ENCODE measurements at places on chromosomes 2 and 18.
A peak's percentile ranks its signal among the peaks of the same experiment; 100 is the strongest.

- DNase-seq = no peak
Measured at GRCh38 chr18:79790996-79791972, 6.5 kb upstream of the KCNG2 start.

DNA sequence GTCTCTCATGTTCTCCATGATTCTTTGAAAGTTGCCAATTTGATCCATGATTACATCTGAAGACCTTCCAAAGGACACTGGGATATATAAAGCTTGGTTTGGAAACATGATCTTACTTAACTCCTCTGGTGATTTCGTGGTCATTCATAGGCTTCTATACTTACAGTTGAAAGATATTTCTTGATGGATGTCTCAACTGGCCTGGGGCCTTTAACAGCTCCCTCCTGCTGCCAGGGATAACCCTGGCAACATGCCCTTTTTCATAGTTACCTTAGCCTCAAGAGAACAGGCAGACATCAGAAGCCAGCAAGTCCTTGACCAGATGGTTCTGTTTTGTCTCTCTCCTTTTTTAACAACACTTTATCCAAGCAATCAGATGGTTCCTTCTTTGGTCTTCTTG is 23.5 kb upstream of the MFF start:
- DNase-seq = no peak

DNA sequence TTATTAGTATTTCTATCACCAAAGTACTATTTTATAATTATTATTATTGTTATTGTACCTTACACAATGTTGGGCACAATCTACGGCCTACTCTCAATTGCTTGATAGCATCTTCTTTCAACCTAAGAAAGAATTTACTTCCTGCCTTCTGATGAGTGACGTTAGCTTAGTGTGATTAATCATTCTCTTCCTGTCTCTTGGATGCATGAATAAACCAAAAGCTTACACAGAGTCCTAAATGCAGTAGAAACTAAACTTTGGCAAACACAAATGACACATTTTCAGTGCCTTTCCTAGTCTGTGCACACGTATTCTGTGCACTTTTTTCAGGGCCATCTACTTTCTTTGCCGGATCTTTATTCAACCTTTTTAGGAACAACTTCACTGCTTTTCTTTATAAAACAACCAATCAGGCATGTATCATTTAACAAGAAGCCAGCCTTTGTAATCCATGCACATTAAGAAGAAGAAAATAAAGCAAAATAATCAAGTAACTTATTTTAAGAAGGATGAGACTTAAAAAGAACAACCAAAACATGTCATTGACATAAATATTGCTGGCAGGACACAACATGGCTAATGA is 19.1 kb downstream of the TRAK2 start:
- DNase-seq = no peak

- DNase-seq = no peak
Measured at GRCh38 chr2:73104933-73105332, 7.8 kb downstream of the RAB11FIP5 start.

DNA sequence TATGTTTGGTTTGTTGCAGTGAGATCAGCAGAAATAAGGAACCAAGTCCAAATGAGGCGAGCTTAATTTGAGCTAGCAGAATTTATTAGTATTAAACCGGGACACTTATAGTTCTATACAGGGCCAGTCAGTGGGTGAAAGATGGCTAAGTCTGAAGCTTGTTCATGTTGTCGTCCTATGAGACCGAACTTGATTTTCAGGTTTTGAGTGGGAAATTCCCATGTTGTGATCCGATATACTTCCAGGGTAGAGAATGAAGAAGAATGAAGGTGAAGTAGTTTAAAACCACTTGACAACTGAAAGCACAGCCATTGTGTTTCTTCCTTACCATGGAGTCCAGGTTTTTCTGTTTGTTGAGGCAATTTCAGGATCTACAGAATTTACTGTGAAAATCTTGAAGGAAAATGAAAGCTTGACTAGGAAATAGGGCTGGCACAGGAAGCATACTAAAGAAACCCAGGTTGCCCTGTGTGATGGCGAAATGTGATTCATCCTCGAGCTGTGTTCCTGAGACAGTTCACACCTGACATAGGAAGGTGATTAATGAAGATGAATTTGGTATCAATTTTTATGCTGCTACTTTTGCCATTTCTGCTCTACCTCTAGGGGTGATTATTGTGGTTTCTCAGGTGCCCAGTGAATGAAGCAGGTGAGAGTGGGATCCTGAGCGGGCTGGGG is 37.6 kb upstream of the MGAT5 start:
- DNase-seq = no peak

GRCh38 chr2:24863641-24864040 is 56.4 kb downstream of the ADCY3 start:
- no peak for DNase-seq

GRCh38 chr2:74566754-74567085 is 12.2 kb downstream of the DOK1 start:
- no peak for DNase-seq

- no peak for DNase-seq
Measured at GRCh38 chr18:23592911-23593310, 6.6 kb upstream of the NPC1 start.

GRCh38 chr2:24919037-24919505 is 966 bp downstream of the ADCY3 start:
- peak; percentile 46 for DNase-seq

GRCh38 chr2:220076734-220077133 is 449.3 kb downstream of the SLC4A3 start:
- DNase-seq = no peak

DNA sequence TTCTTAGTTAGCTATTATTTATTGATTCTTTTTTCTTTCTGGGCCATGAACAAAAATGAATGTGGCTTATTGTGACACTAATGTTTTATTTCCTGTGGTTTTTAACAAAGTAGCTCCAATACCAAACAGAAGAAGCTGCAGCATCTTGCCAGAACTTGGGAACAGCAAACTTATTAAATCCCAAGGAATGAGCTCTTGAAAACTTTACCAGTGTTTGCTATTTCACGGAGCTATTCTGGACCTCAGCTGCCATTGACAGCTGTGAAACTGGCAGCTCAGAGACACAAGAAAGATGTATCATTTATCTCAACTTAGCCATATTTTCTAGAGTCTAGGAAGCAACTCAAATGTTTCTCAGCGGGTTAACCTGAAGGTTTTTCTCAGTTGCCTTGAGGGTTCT is 91.0 kb upstream of the NEUROD1 start:
- DNase-seq = no peak

- DNase-seq = no peak
Measured at GRCh38 chr2:99701503-99701902, 211.7 kb upstream of the REV1 start.

DNA sequence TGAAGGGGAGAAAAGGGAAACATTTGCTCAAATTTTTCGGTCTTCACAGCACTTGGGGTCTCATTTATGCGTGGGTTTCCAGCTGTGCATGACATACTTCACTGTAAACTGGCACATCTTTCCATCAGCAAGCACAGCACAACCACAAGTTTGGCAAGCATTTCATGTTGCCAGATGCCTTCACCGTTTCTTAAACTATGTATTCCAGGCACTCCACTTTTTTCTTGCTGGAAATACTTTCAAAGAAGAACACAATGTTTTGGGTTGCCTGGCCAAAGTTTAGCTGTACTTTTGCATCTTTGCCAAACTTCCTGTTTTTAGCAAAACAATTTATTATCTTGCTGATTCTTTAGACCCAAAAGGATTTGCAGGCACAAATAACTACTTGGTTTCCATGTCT is 194.6 kb upstream of the MEIS1 start:
- no peak for DNase-seq

- no peak for DNase-seq
Measured at GRCh38 chr2:8626572-8626971, 55.3 kb upstream of the ID2 start.

DNA sequence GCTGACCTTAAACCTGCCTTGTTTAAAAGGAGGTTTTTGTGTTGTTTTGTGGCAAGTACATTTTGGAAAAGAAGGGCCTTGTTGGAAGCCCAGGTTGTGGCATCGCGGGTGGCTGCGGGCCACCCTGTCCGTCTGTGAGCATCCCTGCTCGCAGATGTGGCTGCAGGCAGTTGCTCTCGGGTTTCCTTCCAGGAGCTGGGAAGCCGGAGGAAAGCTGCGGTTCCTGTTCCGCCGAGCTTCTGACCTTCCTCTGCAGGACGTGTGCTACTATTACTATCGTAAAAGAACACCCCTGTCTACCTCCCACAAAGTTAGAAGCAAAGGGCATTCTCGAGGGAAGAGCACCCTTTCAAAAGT is 766 bp downstream of the MFF start:
- no peak for DNase-seq

DNA sequence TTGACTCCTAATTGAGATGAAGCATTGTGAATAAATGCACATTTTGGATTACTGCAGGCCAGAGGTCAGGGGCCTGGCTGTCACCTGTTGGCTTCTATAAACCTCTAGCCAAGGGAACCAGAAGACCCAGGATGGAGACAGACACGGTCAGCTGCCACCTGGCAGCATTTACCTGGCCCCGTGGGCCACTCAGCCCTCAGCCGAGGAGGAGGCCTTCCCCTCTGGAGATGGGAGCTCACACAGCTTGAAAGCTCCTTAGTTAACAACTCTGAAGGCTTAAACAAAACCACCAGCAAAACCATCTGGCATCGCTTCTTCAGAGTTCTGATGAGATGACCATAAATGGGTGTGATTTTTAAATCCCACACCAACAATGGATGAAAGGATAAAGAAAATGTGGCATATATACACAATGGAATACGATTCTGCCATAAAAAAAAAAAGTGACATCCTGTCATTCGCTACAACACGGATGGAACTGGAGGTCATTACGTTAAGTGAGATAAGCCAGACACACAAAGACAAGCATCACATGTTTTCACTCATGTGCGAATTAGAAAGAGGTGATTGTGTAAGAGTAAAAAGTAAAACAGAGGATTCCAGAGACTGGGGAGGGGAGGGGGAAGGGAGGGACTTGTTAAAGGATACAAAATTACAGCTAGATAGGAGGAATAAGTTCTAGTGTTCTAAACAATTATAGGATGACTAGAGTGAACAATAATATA is 218.4 kb downstream of the TMEM163 start:
- no peak for DNase-seq

GRCh38 chr2:217361483-217361880 is 501.6 kb upstream of the TNP1 start:
- DNase-seq = no peak
